ENCODE measurements at places on chromosomes 11 and 22.

GRCh38 chr11:111465400-111465799 lies 46.8 kb downstream of the BTG4 start:
- peak; percentile 80 for DNase-seq

DNA sequence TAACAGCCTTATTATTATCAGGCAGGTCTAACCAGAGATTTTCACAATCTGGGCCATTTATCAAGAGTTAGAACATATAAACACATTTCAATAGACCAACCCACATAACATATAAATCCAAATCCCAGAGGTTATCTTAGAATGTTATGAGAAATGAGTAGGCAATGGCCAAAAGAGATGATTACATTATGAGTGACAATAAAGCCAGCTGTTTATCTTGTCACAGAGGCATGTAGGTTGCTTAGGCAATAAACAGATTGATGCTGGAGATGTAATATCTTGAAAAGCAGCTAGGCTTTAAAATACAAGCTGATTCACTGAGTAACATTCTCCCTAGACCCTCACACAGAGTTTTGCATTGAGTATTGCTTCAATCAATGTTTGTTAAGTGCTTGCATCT lies 148.5 kb upstream of the SESN3 start:
- DNase-seq, result no peak

DNA sequence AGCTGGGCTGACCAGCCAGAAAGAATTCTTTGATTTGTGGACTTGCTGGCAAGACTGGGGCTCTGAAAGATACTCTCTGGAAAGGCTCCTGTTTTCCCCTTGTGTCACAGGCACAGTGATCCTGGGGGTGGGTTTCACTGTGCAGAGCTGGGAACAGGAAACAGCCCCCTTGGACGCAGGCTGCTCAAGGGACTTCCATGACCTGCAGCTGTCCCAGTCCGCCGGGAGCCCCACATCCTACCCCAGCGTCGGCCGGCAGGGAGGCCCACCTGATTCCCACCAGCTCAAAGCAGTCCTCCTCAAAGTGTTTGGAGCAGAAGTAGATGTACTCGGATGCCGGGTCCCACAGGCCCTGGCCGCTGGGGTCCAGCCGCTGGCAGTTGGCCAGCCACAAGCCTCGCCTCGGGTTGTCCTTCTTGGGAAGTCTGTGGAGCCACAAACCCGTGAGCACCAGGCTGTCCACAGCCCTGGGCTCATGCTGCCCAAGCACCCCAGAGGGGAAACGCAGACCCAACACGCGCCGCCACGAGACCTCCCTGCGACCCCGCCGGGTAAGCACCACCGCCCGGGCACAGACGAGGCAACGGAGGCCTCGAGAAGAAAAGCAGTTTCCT lies 824 bp downstream of the THAP7 start:
- DNase-seq, result peak; percentile 23

- no peak for DNase-seq
These were observed 26.6 kb downstream of the CCDC90B start for GRCh38 chr11:83259559-83259958.

- no peak for DNase-seq
These were observed 66.9 kb downstream of the SCUBE1 start for GRCh38 chr22:43276321-43276720.

- DNase-seq, result no peak
These were observed 118.9 kb downstream of the MRTFA start for GRCh38 chr22:40517631-40518030.

GRCh38 chr11:57523419-57523818 lies 7.1 kb downstream of the TIMM10 start:
- DNase-seq, result no peak

DNA sequence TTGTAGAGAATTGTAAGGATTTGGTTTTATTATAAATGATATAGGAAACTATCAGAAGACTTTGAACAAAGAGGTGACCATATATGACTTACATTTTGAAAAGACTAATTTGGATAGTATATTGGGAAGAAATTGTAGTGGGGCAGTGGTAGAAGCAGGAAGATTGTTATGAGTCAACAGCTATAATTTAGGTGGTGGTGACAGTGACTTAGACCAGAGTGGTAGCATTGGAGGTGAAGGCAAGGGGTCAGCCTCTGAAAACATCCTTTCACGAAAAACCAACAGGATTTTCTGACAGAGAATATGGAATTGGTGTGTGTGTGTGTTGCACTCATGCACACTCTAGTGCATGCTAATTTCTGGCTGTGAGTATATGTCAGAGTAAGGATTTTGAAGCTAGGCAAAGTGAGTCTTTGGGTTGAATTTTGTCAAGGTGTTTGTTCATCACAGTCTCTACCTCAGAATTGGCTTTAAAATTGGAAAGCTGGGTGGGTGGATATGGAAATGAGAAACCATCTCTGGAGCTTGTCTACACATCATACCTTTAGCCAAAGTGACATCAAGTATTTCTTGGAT lies 8.2 kb upstream of the HBE1 start:
- no peak for DNase-seq

GRCh38 chr22:49799431-49800075 lies 28.1 kb downstream of the BRD1 start:
- no peak for DNase-seq

DNA sequence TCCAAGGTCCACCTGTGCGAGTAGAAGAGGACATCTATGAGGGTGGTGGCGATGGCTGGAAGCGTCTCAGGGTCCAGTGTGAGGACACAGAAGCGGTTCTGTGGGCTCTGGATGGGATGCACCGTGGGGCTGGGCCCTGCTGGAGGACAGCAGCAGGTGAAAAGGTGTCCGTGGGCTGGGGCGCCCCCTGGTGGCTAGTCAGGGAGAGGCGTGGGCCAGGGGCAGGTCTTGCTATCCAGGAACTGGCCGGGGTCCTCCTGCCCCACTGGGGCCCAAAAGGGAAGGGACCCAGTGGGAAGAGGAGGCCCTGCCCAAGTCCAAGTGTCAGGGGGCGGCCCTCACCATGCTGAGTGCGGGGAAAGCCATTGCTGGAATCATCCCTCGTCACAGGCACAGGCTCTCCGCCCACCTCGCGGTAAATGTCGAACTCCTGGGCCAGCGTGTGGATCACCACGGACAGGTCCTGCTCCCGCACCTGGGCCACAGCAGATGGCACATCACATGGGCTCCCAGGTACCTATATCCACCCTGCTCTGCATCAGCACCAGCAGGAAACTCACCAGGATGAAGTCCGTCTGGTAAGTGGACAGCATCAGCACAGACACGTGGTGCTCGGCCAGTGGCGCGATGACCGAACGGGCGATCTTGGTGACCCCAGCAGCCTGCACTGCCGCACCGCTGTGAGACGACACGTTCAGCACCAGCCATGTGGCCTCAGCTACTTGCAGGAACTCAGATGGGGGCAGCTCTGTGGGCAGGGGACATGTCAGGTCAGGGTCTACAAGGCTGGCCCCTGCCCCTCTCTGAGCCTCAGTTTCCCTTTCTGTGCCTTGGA lies 2.3 kb downstream of the CASTOR1 start:
- DNase-seq, result peak; percentile 53

DNA sequence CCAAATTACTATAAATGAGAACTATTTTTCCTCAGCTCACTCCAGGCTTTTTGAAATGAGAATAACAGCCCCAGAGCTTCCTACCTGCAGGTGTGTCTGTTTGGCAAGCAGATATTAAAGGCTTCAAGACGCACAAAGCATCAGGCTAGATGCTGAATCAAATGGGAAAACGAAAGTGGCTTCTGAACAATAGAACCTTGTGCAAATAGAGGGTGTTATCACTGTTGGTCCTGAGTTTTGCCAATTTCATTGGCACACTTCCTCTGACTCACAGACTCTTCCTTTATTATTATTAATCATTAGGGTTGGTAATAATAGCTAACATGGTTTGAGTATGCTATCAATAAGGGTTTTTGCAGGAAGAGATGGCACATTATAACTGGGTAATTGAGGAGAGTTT lies 13.4 kb downstream of the SYT13 start:
- no peak for DNase-seq

- DNase-seq, result no peak
These were observed 8.6 kb upstream of the RBM4B start for GRCh38 chr11:66686100-66686785.

- DNase-seq, result no peak
These were observed 7.3 kb downstream of the DGCR6L start for GRCh38 chr22:20312396-20313191.

- DNase-seq, result no peak
These were observed 50.3 kb upstream of the E2F8 start for GRCh38 chr11:19291064-19291463.

- DNase-seq, result peak; percentile 72
These were observed 487 bp upstream of the LIPT2 start for GRCh38 chr11:74493791-74494630.

- peak; percentile 83 for DNase-seq
These were observed 7.7 kb upstream of the NCR3LG1 start for GRCh38 chr11:17343907-17344306.

GRCh38 chr11:90407350-90407749 lies 184.5 kb upstream of the CHORDC1 start:
- no peak for DNase-seq

- DNase-seq, result no peak
These were observed 11.8 kb downstream of the RCOR2 start for GRCh38 chr11:63905179-63905578.

DNA sequence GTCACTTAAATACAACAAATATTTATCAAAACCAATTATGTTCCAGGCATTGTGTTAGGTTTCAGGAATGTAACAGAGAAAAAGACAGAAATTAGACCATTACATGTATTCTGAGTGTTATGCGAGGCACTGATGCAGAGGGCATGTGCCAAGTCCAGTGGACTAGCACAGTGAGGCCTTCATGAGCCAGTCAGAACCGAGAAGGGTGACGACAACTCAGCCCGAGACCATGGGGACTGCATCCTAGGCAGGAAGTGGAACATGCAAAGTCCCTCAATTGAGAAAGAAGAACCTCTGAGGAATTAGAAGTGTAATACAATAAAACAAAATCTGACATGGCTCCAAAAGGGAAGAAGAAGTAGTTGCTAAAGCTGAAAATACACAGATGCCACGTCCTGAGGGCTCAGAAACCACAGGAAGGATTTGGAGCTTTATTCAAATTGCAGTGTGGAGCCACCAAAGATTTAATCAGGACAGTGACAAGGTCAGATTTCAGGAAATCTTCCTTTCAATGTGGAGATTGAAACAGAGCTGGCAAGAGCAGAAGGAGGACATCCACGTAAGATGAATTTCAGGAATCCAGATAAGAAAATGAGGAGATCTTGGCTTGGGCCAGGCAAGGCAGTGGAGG lies 529.6 kb downstream of the NTM start:
- no peak for DNase-seq

DNA sequence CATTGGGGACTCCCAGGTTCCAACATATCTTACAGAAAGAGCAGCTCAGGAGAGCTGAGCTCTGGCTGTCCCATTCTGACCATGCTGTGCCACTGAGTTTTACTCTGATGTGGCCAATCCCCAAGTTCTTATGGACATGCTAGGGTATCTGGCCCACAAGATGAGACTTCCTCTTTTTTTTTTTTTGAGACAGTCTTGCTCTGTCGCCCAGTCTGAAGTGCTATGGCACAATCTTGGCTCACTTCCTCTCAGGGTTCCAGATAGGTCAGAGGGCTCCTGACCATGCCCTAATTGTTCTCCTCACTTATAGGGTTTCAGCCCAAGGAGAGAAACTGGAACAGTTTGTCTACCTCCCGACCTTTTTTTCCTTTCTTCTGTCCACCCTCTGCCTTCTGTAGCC lies 152.3 kb upstream of the CCDC90B start:
- no peak for DNase-seq

DNA sequence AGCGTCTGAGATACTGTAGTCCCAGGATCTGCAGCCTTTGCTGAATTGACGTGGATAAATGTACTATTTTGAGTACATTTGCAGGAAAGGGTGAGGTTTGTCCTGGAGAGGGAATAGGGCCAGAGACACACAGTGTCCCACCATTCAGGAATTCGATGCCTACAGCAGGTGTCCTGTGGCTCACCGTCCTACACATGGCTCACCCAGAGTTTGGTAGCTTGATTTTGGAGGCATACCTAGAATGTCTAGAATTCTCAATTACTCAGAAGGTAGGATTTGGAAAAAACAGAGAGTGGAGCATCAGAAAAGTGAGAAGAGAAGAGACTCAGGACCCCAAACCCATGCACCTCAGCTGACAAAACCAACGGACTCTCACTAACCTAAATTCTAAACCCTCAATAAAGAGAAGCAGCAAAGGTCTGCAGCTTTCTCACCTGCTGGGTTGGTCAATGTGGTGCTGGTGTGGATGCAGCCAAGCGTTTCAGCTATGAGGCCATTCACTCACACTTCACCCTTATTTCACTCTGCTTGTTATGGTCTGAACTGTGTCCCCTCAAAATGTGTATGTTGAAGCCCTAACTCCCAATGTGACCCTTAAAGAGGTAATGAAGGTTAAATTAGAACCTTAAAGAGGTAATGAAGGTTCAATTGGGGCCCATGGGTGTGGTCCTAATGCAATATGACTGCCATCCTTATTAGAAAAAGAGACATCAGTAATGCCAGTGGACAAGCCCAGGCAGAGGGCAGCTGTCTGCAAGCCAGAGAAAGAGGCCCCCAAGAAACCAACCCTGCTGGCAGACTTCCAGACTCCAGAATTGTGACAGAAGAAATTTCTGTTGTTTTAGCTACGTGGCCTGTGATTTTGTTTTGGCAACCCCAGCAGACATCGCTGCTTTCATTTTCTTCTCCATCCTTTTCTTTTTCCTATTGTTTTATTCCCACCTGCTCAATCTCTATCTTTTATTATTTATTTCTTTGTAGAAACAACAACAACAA lies 187.8 kb downstream of the SNX19 start:
- DNase-seq, result no peak

DNA sequence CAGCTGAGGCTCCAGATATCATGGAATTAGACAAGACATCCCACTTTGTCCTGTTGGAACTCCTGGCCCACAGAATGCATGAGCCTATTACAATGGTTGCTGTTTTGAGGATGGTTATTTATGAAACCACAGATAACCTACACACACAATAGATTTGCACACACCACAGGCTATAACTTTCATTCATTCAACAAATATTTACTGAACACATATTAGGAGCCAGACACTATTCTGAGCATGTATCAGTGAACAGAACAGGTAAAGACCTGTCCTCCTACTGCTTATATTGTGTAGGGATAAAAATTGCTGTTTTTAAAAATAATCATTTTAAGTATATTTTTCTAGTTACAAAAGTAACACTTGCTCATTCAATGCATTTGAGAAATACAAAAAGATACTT lies 13.4 kb upstream of the LDLRAD3 start:
- no peak for DNase-seq

All from EH (cell line).